ENCODE measurements at places on chromosomes 12 and 14.
A peak's percentile ranks its signal among the peaks of the same experiment; 100 is the strongest.

DNA sequence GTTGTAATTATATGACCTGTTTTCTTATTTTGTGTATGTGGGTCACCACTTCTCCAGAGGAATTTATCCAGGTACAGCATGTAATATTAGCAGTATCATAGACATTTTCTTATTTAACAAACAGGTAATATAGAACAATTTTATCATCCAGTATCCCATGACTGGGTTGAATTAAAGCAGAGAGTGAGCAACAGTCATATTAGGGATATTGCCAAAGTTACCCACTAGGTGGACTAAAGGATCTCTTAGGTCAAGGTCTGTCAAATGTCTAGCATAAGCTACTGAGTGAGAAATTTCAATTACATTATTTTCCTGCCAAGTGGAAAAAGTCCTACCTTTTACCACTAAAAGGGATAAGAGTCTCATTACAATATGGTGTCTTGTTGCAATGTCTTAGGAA is 62.1 kb upstream of the TRIM9 start:
- no peak for DNase-seq

- DNase-seq = no peak
These were observed 7.6 kb downstream of the BDKRB1 start for GRCh38 chr14:96263347-96264199.

GRCh38 chr14:82431031-82431430 is 897.4 kb upstream of the SEL1L start:
- DNase-seq = no peak

DNA sequence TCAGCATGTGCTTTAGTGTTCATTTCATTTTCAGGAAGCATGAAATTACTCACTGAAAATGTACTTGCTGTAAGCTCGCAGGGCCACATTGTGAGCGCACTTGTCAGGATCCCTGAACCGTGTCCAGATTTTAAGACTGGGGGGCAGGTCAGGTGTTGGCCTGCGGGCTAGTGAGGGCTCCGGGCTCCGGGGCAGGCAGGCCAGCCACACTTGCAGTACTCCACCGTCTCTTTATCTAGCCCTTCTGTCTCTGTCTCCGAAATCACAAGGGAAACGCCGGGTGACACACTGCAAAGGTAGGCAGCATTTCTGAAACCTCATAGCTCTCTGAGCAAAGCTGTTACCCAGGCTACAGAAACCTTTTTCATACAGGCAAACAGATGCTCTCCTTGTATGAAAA is 98.7 kb downstream of the EML1 start:
- DNase-seq = no peak

DNA sequence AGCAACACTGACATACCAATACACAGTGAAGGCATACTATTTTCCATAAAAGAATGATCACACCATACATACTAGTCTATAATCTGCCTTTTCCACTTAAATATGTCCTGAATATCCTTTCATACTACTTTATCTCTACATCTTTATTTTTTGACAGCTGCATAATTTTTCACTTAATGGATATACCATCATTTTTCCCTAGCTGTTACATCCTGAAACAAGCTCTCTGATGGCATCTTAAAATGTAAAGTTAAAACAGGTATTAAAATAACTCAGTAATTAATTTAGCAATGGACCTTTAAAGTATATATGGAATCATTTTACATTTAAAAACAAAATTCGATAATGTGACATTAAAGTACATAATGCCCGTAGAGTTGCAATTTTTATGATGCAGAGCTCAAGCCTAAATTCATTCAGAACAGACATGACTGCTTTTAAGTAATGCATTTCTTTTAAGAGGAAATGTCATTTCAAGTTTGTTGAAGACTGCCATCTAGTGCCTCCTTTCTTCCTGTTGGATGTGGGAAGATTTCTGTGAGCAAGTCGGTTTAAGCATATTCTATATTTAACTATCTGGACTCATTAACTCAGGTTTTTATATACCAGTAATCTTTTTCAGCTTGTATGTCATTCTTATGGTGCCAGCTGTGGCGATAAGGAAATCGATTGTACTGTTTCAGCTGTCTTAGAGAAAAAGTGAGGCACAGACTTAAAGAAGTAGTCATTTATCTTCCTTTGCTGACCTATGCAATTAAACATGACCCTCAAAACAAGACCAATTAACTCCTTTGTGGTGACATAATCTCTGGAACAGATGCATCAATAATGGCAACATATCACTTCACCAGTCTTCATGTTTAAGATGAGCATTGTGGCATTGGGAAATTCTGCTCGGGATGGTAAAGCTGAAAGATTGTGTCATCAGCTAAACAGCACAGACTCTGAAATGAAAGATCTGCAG is 20.3 kb downstream of the PRICKLE1 start:
- DNase-seq = peak; percentile 29

- no peak for DNase-seq
These were observed 2.3 kb upstream of the LHX5 start for GRCh38 chr12:113473942-113474341.

- no peak for DNase-seq
These were observed 182.3 kb downstream of the ADGRD1 start for GRCh38 chr12:131135786-131136538.

DNA sequence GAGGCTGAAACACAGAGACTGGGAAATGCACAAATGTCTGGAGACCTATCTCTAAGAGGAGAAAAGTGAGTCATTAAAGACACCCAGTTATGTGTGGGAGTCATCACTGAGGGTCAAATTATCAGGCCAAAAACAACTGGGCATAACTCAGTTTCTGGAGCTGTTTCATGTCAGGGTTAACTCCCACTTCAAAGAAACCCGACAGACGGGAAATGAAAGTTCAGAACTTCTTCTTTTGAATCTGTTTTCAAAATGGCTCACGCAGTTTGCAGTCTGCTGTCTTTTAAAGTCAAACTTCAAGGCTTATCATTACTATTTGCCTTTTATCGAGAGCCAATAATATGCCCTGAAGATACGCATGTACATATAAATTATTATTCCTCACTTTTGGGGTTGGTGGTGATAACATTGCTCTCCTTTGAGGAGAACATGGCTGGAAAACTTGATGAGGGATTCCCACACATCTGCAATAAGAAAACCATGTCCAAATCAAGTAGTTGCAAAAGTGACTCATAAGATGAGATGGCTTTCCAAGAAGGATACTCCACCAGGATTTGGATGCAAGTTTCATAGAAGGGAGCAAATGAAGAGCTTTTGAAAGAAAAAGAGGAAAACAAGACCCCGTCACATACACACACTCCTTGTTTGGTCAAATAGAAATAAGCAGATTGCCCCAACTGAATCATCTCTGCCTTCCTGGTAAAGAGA is 341.4 kb downstream of the ADAMTS20 start:
- DNase-seq = peak; percentile 42

DNA sequence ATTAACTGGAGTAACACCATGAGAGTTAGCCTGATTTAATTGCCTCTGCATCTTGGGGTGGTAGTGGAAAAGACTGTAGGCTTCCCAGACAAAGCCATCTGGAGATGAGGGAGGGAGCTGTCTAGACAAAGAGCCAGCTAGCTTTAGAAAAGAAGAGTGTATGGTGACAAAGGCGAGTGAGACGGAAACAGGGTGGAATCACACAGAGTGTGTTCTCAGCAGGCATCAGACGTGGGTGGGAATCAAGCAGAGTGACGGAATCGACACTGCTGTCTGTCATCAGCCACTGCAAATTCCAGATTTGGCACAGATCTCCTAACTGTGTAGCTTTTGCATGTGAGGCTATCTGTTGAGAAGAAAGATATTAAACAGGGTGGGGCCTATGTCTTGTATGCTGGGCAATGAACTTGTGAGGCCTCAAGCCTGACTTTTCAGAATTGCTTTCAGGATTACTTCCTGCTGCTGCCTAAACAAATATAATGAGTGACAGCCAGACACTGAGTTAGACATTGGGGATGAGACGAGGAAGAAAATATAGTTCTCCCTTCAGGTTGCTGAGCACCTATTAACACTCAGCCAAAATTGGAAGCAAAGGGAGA is 236.5 kb upstream of the GRIP1 start:
- DNase-seq = no peak

DNA sequence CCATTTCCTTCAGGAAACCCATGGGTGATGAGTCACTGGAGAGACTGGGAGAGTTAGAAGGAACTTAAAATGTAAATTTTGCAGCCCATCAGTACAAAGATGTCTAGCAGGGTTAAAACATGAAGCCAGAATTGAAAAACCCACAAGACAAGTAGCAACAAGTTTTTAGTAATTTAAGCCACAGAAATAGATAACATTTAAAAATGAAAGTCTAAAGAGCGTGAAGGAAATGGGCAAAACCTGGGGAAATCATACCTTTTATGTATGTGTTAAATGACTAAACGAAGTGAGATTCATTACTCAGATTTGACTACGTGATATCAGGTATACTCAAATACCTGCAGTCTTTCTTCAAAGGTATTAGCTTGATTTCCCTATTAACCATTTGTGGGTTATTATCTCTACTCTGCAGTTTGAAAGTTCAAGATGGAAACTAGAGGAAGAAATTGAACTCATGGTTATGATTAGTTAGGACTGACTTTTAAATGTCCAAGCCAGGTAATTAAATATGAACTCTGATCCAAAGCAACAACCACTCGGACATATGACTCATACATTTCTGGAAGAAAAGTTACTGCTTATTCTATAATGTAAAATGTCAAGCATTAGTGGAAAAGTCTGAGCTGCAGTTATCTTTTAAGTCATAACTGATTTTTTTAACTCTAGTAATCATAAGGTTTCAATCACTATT is 84.1 kb downstream of the ITPR2 start:
- peak; percentile 65 for DNase-seq

GRCh38 chr14:41860586-41860985 is 253.9 kb downstream of the LRFN5 start:
- no peak for DNase-seq

GRCh38 chr14:23071921-23072539 is 14.7 kb upstream of the CDH24 start:
- DNase-seq = no peak

- no peak for DNase-seq
These were observed 1.3 kb upstream of the ESYT1 start for GRCh38 chr12:56126732-56127239.

GRCh38 chr12:54230555-54230954 is 41.8 kb upstream of the SMUG1 start:
- no peak for DNase-seq

DNA sequence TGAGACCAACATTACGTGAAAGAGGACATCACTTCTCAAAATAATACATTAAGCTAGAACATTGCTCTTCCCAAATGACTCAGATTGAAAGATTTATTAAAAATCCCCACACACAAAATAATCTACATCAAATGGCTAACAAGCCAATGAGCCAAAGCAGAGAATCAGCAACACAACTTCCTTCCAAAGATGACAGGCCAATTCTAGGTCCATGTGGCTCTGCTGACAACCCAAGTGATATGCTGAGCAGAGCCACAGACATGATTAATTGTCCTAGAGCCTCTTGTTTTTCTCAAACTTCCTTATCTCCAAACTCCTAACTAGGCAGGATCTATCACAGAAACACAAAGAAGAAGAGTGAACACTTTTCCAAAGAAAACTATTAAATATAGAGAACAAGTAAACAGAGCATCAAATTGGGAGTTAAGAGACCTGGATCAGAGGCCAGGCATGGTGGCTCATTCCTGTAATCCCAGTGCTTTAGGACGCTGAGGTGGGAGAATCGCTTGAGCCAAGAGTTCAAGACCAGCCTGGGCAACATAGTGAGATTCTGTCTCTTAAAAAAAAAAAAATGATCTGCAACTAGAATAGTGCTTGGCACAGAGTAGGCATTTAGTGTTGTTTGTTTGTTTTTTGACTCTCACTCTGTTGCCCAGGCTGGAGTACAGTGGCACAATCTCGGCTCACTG is 38.5 kb downstream of the SENP1 start:
- no peak for DNase-seq

DNA sequence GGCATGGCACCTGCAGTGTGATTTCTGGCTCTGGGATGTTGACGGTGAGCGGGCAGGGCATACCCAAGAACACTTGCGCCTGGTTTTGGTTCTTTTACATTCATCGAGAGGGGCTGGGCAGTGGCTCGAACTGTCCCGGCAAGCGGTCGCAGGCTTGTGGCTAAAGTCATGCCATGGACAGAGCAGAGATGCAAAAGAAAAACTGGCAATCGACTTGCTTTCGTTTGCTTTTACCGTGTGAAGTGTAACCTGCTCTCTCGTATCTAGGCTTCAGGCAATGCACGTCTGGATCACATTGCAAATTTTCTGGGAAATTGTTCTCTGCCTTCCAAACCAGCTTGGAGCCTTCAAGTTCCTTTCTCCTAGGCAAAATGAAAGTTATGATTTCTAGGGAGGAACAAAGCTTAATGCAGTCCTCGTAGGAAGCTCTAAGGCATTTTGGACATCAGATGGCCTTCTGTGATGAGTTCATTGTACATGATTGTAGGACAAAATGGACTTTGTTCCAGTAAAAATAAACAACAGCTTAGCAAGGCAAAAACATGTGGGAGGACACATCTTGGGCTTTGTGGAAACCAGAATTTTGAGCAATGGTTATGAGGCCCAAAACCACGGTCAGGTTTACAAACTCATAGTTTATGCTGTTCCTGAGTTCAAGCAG is 18.3 kb downstream of the ADGRD1 start:
- no peak for DNase-seq

GRCh38 chr14:73146111-73146510 is 9.8 kb downstream of the PSEN1 start:
- DNase-seq = no peak

- no peak for DNase-seq
These were observed 36.1 kb downstream of the PPFIBP1 start for GRCh38 chr12:27560126-27560525.

DNA sequence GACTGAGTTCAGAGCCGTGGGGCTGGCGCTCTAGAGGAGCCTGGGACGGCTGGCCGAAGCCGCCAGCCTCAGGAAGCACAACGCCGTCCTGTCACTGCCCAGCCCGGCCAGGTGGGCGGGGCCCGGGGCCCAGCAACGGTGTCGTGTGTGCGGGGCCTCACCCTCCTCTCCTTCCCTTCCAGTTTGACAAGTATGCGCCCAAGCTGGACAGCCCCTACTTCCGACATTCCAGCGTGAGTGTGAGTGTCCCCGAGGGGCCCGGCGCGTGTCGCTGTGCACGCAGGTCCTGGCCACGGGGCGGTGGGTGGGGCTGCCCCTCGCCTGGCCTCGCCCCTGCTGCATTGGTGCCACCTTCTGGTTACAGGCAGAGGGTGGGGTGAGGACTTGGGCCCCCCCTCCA is 38.3 kb downstream of the LRCOL1 start:
- DNase-seq = no peak

Data from GM12864 (cell line).